ENCODE measurements at places on chromosomes 11 and 22. TPM values are rescaled to one million over a fixed set of nuclear protein-coding genes. Genes with fewer than 3 reads are reported as not detected.

GRCh38 chr22:48445113-48445827 is 1382.4 kb downstream of the BRD1 start:
- no peaks in the 10 kb centered on the region for H3K4me1 ChIP-seq
- H3K27ac ChIP-seq, result no peak overlapping the region
- no peak for DNase-seq

- no peak overlapping the region for H3K27ac ChIP-seq
- peaks cover 33% of the 10 kb centered on the region for H3K36me3 ChIP-seq
- no peaks in the 10 kb centered on the region for H3K27me3 ChIP-seq
Measured at GRCh38 chr22:37926771-37927636, 20.9 kb downstream of the MICALL1 start.

DNA sequence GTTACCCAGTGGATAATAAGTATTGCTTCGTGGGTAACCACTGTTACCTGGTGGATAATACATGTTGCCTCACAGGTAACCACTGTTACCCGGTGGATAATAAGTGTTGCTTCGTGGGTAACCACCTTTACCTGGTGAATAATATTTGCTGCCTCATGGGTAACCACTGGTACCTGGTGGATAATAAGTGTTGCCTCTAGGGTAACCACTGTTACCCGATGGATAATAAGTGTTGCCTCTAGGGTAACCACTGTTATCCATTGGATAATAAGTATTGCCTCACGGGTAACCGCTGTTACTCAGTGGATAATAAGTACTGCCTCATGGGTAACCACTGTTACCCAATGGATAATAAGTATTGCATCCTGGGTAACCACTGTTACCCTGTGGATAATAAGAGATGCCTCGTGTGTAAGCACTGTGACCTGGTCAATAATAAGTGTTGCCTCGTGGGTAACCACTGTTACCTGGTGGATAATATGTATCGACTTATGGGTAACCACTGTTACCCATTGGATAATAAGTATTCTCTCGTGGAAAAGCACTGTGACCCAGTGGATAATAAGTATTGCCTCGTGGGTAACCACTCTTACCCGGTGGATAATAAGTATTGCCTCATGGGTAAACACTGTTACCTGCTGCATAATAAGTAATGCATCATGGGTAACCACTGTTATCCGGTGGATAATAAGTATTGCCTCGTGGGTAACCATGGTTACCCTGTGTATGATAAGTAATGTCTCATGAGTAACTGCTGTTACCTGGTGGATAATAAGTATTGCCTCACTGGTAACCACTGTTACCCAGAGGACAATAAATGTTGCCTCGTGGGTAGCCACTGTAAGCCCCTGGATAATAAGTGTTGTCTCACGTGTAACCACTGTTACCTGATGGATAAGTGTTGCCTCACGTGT is 20.1 kb upstream of the NXPE4 start:
- H3K4me3 ChIP-seq, result no peak overlapping the region
- no peak for DNase-seq
- no peaks in the 10 kb centered on the region for H3K4me1 ChIP-seq
- H3K27me3 ChIP-seq, result no peaks in the 10 kb centered on the region

GRCh38 chr11:114025329-114025907 is 34.1 kb upstream of the ZBTB16 start:
- H3K4me1 ChIP-seq, result no peaks in the 10 kb centered on the region
- H3K27ac ChIP-seq, result no peak overlapping the region
- no peak overlapping the region for H3K4me3 ChIP-seq
- DNase-seq, result no peak

DNA sequence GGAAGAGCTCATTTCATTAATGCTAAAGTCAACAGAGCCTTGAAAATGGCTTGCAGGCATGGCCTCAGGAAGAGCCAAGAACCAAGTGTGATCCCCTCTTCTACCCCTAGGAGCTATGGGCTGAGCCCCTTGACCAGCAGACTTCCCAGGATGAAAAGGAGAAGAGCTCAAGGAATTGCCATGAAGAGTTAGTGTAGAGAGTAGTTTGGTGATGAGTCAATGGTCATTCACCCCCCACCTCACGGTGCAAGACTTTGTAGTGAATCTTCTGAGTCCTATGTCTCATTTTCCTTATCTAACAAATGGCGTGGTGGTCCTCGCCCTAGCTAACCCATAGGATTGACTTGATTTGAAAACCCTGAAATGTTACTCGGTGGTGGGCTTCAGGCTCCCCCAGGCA is 422.4 kb upstream of the CADM1 start:
- no peaks in the 10 kb centered on the region for H3K4me1 ChIP-seq
- no peak for DNase-seq
- no peak overlapping the region for H3K4me3 ChIP-seq

DNA sequence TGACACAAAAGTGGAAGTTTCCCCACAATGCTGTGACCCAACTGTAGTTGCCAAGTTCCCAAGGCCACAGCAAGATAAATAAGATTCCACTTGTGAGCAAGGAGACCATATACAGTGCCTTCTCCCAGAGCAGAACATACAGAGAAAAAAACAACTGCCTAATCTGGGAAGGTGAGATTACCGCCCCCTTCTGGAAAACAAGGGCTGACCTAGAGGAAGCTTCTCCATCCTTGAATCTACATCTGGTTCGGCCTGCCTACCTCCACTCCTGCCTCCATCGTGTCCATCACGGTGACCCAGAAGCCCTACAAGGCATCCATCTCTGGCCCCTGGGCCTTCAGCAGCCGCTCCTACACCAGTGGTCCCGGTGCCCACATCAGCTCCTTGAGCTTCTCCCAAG is 6.1 kb upstream of the RNASEH2C start:
- no peaks in the 10 kb centered on the region for H3K4me1 ChIP-seq
- H3K4me3 ChIP-seq, result no peak overlapping the region
- peaks cover 2% of the 10 kb centered on the region for H3K27me3 ChIP-seq
- H3K27ac ChIP-seq, result no peak overlapping the region
- DNase-seq, result no peak

- DNase-seq, result no peak
- H3K27ac ChIP-seq, result no peak overlapping the region
- H3K27me3 ChIP-seq, result no peaks in the 10 kb centered on the region
- H3K4me3 ChIP-seq, result no peak overlapping the region
- H3K4me1 ChIP-seq, result no peaks in the 10 kb centered on the region
Measured at GRCh38 chr11:45994371-45995341, 72.2 kb downstream of the LARGE2 start.

DNA sequence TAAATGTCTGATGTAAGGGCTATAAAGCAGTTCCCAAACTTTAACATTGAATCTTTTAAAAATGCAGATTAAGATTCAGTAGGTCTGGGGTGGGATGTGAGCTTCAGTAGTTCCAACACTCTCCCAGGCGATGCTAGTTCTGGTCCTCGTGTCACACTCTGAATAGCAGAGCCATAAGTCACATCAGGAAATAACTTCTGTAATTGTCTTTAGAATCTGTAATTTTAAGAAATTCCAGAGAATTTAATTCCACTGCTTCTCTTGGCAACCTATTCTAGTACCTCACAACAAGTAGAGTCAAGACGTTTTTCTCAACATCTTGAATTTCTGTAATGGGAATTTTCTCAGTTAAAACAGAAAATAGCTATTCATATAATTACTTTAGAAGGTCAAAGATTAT is 223.1 kb downstream of the TMEM135 start:
- no peak overlapping the region for H3K27ac ChIP-seq
- DNase-seq, result peak; percentile 76
- peaks cover 39% of the 10 kb centered on the region for H3K4me1 ChIP-seq
- H3K36me3 ChIP-seq, result no peaks in the 10 kb centered on the region
- H3K27me3 ChIP-seq, result no peaks in the 10 kb centered on the region
- H3K4me3 ChIP-seq, result no peak overlapping the region

GRCh38 chr11:5983443-5983842 is 3.3 kb downstream of the OR52L1 start:
- DNase-seq, result no peak
- H3K4me1 ChIP-seq, result no peaks in the 10 kb centered on the region
- H3K27ac ChIP-seq, result no peak overlapping the region
- H3K4me3 ChIP-seq, result no peak overlapping the region

DNA sequence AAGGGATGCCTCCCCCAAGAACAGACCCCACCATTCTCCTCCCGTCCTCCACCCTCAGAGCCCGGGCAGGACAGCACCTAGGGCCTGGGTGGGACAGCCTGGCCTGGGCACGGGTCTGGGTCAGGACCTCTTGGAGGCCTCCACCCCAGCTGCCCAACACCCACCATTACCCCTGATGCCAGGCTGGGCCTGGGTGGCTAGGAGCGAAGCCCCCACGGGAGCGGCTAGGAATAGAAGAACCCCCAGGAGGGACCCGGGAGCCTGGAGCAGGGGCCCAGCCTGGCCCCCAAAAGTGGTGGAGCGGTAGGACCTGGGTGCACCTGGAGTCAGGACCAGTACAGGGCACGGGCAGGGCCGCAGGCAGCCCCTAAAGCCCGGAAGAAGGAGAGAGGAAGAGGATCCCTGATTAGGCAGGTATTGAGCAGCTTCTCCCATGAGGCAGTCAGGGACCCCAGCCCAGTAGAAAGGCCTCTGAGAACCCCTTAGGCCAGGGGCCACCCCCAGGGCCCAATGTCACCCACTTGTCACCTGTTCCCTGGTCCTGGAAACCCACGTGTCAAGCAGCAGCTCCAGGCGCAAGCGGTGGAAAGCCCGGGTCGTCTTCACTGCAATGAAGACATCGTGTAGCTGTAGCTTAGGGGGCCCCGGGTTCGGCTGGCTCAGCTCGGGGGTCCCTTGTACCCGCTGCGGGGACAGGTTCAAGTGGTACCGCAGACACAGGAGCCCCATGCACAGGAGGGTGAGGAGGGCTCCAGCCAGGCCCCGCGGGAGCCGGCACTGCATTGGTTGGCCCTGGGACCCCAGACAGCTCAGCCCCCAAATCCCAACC is 575 bp downstream of the MFNG start:
- peak overlapping the region; percentile 83 for H3K27ac ChIP-seq
- peaks cover 8% of the 10 kb centered on the region for H3K36me3 ChIP-seq
- H3K27me3 ChIP-seq, result no peaks in the 10 kb centered on the region
- DNase-seq, result peak; percentile 27
- H3K4me3 ChIP-seq, result peak overlapping the region; percentile 61

DNA sequence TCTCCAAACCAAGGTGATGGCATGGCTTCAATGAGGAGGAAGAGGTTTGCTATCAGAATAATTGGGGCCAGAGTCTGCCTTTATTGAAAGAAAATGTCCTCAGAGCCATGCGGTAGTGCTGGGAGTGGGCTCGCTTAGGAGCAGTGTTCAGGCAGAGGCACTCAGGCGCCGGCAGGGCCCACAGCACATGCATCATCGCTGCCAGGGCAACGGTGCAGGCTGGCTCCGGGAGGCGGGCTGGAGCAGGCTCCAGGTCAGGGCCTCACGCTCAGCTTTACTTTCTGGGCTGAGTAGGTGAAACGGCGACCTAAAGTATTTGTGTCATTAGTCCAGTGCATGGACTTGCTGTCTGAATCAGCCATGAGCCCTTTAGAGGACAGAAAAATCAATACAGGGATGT is 169.9 kb upstream of the CCDC90B start:
- no peaks in the 10 kb centered on the region for H3K4me1 ChIP-seq
- H3K4me3 ChIP-seq, result no peak overlapping the region
- H3K27ac ChIP-seq, result no peak overlapping the region
- no peak for DNase-seq

GRCh38 chr11:69664103-69664775 is 10.9 kb downstream of the LTO1 start:
- H3K27ac ChIP-seq, result no peak overlapping the region
- H3K4me3 ChIP-seq, result no peak overlapping the region
- DNase-seq, result no peak
- H3K27me3 ChIP-seq, result no peaks in the 10 kb centered on the region

DNA sequence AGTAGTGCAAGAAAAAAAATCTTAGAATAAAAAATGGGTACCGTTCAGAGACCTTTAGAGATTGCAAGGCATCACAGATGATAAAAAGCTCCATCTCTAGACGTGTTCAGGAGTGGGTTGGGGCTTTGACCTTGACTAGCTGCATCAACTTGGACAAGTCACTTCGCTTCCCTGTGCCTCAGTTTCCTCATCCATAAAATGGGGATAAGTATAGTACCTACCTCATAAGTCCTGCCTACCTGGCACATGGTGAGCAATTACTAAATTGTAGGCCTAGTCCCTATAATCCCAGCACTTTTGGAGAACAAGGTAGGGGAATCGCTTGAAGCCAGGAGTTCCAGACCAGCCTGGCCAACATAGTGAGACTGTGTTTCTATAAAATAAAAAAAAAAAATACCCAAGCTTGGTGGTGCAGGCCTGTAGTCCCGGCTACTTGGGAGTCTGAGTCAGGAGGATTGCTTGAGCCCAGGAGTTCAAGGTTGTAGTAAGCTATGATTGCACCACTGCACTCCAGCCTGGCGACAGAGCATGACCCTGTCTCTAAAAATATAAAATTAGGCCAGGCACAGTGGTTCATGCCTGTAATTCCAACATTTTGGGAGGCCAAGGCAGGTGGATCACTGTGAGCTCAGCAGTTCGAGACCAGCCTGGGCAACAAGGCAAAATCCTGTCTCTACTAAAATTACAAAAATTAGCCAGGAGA is 6.0 kb upstream of the F2 start:
- DNase-seq, result no peak
- no peak overlapping the region for H3K4me3 ChIP-seq
- H3K27me3 ChIP-seq, result no peaks in the 10 kb centered on the region

- H3K27ac ChIP-seq, result no peak overlapping the region
- H3K4me3 ChIP-seq, result no peak overlapping the region
- H3K4me1 ChIP-seq, result peaks cover 33% of the 10 kb centered on the region
- DNase-seq, result no peak
- H3K36me3 ChIP-seq, result no peaks in the 10 kb centered on the region
Measured at GRCh38 chr11:122754553-122755322, 83.6 kb upstream of the CRTAM start.

DNA sequence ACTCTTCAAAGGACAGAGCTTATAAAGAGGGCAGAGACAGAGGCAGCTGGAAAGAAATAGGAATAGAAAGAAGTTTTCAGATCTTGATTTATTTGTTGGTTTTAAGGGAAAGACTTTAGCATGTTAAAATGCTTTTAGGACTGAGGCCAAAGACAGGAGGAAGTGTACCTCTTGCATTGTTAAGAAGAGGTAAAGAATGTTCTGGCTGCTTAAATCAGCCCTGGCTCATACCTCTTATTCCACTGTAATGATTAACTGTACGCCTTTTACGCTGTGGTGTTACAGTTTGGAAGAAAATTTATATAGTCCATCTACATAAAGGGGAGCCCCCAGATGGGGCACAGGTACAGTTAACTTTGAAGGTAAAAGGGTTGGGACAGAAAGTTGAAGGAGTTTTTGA is 10.1 kb upstream of the MPZL2 start:
- H3K4me3 ChIP-seq, result no peak overlapping the region
- peaks cover 42% of the 10 kb centered on the region for H3K4me1 ChIP-seq
- H3K27me3 ChIP-seq, result no peaks in the 10 kb centered on the region
- H3K27ac ChIP-seq, result peak overlapping the region; percentile 72
- H3K36me3 ChIP-seq, result no peaks in the 10 kb centered on the region
- DNase-seq, result no peak

- peak; percentile 60 for DNase-seq
- H3K36me3 ChIP-seq, result peaks cover 4% of the 10 kb centered on the region
Measured at GRCh38 chr22:31248138-31248745, 36.1 kb downstream of the LIMK2 start.

- H3K36me3 ChIP-seq, result no peaks in the 10 kb centered on the region
- H3K4me1 ChIP-seq, result peaks cover 10% of the 10 kb centered on the region
- no peak overlapping the region for H3K4me3 ChIP-seq
- H3K27ac ChIP-seq, result no peak overlapping the region
Measured at GRCh38 chr22:28813772-28814518, 13.6 kb upstream of the XBP1 start.

The PRODH gene
- not detected for total RNA-seq

The TESMIN gene
- 6.1 TPM for total RNA-seq

The TMA7B gene
- total RNA-seq, result not detected

The IL18BP gene
- 12.9 TPM for total RNA-seq

The CHADL gene
- total RNA-seq, result 2.1 TPM

The MMP3 gene
- not detected for total RNA-seq

The AIFM3 gene
- total RNA-seq, result not detected

The PISD gene
- total RNA-seq, result 58.0 TPM

The TIGD3 gene
- total RNA-seq, result not detected

The OR2D2 gene
- 0.31 TPM for total RNA-seq

The GRAP2 gene
- total RNA-seq, result not detected

The RTN4RL2 gene
- 0.83 TPM for total RNA-seq

The NTM gene
- 1.0 TPM for total RNA-seq
